Astrocyte of the cerebellum (primary cell): ENCODE measurements at places on chromosomes 1 and 21.

GRCh38 chr1:33494929-33495328, 22.5 kb downstream of the ZSCAN20 start:
- no peak for DNase-seq

- DNase-seq: peak; percentile 81
These were observed 7.3 kb downstream of the KIAA2013 start for GRCh38 chr1:11918799-11919519.

GRCh38 chr1:184012187-184012586, 25.3 kb downstream of the COLGALT2 start:
- no peak for DNase-seq

GRCh38 chr1:63777286-63777685, 3.5 kb downstream of the ROR1 start:
- no peak for DNase-seq

DNA sequence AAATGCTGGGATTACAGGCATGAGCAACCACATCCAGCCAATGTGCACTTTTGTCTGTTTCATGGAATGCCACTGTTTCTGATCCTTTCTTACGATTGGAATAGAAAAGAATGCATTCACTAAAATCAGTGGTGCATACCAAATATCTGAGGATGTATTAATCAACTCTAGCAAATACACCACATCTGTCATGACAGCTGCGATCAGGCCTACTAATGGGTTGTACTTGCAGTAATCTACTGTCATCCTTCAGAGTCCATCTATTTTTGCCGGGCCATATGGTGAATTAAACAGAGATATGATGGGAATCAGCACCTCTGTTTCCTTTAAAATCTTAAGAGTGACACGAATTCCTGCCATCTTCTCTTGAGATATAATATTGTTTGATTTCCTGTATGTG, 8.5 kb upstream of the USP1 start:
- DNase-seq: no peak

DNA sequence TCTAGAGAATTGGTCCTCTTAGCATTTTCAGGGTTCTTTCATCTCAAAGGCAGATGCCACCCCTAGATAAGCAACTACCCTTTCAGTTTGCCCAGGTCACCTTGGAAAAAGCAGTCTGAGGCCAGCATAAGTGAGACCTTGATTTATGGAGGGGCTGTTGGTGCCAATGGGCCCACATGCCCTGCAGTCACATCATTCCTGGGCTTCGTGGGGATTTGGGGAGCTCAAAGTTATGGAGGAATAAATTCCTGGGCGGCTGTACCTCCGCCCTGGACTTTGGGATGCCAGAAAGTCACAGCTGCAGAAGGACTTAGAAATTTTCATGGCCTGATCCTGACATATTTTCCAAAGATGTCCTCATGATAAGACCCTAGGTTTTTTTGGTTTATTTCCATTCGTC, 2.7 kb upstream of the SDHB start:
- no peak for DNase-seq

GRCh38 chr1:58773406-58773840, 10.4 kb downstream of the JUN start:
- DNase-seq: no peak

DNA sequence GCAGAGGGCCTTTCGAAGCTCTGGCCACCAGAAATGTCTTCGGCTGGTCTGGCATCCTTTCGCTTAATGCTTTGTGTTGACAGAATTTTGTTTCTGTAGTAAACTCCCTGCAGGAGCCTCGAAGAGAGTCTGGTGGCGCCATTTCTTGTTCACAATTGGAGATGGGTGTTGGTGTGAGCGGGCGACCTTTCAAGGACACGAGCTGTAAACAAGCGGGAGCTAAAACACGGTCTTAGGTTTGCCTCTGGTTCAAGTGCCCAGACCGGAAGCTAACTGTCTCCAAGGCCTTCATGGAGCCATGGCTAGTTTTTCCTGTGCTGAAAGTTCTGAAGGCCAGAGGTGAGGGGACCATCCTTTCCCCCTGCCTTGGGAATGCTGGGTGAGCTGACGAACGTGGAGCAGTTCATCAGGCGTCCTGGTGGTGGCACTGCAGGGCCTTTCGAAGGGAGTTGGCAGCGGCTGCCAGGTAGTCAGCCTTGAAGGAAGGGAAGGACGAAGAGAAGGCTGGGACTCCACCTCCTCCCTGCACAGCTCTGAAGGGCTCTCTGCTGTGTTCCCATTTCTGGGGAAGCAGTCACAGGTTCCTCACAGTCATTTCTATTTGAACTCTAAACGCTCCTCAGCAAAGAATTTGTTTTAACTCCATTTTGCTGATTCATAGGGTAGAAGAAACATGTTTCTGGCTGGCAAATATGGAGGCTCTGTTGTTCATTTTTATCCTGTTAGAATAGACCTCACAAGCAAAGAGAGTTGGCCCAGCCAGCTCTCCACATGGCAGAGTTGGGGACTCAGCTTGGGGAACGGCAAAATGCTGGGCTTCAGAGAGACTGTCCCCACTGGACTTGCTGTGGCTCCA, 35.2 kb downstream of the URB2 start:
- peak; percentile 47 for DNase-seq

GRCh38 chr1:183886853-183887252, 81.9 kb downstream of the RGL1 start:
- DNase-seq: no peak

DNA sequence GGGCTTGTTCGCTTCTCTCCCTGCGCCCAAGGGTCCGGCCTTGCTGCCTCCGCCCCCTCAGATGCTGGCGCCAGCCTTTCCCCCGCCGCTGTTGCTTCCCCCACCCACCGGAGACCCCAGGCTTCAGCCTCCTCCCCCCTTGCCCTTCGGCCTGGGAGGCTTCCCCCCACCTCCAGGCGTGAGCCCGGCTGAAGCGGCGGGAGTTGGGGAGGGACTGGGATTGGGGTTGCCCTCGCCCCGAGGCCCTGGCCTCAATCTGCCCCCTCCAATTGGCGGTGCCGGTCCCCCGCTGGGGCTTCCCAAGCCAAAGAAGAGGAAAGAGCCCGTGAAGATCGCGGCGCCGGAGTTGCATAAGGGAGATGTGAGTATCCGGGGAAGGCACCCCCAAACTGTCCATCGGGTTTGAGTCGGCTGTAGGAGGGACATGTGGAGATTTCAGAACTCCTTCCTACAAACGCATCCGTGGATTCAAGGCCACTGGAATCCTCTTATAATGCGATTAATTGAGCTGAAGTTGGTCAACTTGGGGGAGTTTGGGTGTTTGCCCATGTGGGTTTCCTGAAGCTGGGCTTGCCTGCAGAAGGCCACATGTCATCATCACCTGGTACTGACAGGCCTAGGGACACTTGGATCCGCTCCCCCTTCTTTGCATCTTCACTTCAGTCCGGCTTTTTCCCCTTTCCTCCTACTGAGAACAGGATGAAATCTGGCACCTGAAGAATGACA, 707 bp downstream of the PRCC start:
- DNase-seq: no peak

GRCh38 chr1:116825207-116825719, 71.0 kb downstream of the CD2 start:
- no peak for DNase-seq

- no peak for DNase-seq
These were observed 9.5 kb upstream of the YRDC start for GRCh38 chr1:37817481-37817880.

DNA sequence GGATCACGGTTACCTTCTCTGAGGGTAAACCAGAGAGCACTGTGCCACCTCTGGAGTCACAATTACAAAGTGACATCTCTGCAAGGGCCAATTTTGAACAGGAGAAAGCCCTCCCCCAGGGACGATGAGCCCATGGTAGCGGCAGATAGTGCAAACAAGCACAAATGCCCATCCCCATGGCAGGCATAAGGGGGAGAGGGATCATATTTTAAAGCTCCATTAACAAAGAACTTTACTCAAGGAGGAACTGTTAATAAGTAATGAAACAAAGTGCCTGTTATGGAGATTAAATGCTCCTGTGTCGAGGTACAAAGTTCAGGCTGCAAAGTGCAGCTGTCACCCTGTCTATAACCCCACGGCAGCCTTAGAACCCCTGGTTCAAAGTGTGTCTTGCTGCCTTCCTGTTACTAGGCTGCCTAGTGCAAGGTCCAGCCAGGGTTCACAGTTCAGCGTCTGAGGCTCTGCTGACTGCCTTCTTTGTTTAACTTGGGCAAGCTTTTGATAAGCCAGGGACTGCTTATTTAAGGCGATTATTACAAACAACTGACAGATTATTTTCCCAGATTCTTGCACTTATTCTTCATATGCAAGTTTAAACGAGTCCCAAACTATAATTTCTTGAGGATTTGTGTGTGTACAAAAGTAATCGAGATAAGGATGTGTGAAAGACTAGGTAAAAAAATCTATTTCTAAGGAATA, 75.7 kb upstream of the NRIP1 start:
- DNase-seq: no peak

GRCh38 chr1:34709547-34709946, 45.3 kb upstream of the GJB5 start:
- no peak for DNase-seq

DNA sequence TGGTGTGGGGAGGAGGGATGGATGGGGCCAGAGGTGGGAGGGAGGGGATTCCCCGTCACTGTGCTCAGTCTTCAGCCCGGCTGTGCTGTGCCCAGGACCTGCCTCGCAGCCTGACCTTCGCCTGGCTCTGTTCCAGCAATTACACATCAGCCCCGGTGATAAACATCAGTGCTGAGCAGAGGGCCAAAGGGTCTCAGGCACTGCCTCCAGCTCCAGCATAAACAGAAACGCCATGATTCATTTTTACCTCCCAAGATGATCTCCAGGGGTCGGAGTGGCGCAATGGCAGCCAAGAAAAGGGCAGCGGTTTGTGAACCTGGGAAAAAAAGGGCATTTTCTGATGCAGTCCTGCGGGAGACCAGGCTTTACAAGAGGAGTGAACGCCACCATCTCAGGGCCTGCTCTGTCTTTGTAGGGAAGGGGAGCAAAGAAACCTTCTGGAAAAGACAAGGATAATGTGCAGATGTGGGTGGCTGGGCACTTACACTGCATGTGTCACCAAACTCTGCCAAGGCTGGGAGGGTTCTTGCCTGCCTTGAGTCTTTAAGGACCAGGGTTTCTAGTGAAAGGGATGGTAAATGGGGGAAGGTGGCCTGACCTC, 28.1 kb downstream of the SHISA4 start:
- DNase-seq: no peak
